ENCODE measurements at places on chromosomes 2 and 18.

GRCh38 chr2:125959047-125959446 is 696.9 kb upstream of the GYPC start:
- no peak for DNase-seq

- DNase-seq, result no peak
These were observed 856.4 kb downstream of the RNF144A start for GRCh38 chr2:7773362-7774360.

GRCh38 chr2:218397820-218398436 is 1.7 kb upstream of the CTDSP1 start:
- peak; percentile 35 for DNase-seq

- DNase-seq, result no peak
These were observed 20.7 kb downstream of the OTOF start for GRCh38 chr2:26457251-26457666.

DNA sequence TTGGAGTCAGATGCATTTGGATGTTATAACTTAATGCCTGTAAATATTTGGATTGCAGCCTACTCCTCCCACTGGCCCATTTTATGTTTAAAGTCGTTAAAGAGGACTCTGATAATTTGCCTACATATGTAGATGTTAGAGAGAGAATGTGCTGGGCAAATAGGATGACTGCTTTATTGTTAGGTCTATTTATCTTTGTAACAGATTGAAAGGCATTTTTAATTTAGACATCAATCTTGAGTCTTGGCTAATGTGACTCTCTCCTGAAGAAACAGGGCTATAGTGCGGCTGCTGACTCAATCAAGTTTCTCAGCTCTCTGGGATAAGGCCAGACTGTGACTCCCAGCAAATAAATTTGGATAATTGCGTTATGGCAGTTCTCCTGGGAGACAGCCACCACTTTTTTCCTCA is 1101.4 kb downstream of the CBLN2 start:
- DNase-seq, result no peak

DNA sequence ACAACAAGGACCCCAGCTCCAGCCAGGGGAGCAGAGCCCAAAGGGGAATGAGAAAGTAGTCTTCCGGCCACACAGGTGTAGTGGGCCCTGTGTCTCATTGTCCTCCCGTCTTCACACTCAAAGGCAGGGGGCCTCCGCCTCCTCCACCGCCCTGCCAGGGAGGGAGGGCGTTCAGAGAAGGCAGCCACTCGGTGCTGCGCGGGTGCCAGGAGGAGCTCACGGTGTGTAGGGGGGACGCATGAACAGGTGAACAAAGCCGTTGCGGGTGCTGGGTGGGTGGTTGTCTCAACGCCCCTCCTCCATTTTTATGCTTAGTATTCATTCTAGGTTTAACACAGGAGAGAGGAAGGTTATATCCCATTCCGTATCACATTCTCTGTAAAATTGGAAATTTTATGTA is 36.7 kb downstream of the SH3BP4 start:
- DNase-seq, result no peak

Measured in D341Med (cell line).